ENCODE measurements at places on chromosomes 4 and X.
A peak's percentile ranks its signal among the peaks of the same experiment; 100 is the strongest.

GRCh38 chrX:133776072-133776471 lies 209.3 kb downstream of the GPC3 start:
- peak; percentile 3 for DNase-seq

- peak; percentile 71 for DNase-seq
These were observed 669 bp downstream of the IRF2 start for GRCh38 chr4:184473499-184474262.

DNA sequence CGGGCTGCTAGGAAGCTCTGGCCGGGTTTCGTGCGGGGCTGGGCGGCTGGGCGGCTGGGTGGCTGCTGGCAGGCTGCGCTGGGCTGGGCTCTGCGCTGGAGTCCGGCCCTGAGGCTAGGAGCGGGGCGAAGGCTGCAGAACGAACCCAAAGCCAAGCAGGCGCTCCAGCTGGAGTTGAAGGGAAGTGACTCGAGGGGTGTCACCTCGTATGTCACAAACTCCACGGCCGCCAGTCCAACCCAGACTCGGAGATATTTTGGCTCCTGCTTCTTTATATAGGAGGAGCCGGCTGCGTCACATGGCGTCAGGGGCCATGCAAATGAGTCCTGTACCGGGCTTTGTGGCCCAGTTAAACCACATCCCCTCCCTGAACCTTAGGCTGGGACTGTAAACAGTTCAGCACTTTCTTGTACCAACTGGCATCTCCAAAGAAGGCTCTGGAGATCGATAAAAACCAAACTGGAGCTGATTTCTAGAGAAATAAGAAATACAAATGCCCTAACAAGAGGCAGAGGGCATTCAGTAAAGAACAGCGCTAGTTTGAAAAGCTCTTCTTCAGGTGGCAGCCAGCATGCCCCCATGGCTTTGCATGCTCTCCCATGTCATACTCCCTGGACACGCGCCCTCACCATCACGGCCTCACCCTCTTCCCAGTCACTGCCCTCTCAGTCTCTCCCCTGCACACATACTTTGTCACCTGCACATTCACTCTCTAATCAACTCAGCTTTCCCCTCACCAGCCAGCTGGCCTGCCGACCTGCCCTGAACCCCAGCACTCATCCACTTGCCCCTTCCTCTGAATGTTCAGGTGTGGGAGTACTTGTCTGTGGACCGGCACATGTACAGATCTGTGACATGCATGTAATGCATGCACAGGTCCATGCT lies 58.5 kb downstream of the TSC22D3 start:
- peak; percentile 80 for DNase-seq

- no peak for DNase-seq
These were observed 42.1 kb downstream of the RBMX2 start for GRCh38 chrX:130443875-130444274.

DNA sequence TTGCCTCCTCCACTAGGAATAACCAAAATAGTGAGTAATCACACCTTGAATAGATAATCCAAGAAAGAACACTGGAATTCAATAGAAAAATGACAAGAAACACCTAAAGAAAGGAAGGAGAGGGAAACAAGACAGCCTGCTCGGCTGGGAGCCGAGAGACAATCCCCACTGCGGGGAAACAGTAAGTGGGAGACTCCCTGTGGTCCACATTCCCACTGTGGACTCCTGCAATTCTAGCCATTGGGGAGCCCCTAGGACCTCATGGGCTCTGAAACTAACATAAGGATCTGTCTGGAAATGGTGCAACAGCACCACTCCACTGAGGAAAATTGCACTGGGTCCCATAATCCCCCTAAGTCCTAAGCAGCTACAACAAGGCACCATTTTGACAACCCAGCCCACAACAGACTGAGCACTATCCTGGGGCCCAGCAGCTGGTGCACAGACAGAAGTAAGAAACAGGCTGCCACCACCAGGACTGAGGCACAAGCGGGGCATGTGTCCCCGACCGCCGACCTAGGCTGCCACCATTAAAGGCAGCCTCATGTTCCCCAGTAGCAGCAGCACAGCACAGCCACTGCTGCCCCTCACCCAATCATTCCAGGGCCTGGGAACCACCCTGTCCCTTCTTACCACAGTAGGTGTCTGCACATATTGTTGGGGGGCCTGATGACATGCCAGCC lies 14.2 kb downstream of the LRBA start:
- no peak for DNase-seq

DNA sequence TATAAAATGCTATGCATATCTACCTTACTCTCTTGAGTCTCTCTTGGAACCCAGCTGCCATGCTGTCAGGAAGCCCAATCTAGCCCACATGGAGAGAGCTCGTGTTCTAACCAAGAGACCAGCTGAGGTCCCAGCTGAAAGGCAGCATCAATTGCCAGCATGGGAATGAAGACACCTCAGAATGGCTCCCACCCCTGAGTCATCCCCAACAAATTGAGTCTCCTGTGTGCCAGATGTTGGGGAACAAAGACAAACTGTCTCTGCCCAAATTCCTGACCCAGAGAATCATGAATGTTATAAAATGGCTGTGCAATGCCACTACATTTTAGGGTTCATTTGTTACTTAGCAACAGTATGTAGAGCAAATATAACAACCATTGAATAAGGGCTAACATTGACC lies 105.2 kb upstream of the STX18 start:
- DNase-seq = no peak

DNA sequence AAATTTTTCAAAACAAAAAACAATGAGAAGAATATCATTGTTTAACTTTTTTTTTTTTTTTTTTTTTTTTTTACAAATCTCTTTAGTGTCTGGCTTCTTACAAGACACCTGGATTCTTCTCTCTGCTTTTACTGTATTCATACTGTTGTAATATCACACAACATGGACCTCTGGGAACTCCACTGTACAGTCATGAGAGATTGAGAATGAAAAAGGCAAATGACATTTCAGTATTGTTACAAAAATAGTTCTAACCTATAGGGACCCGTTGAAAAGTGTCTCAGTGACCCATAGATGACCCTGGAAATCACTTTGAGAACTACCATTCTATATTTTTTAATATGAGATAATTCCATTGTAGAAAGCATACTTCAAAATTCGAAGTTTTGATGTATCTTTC lies 124.4 kb downstream of the SLIT2 start:
- no peak for DNase-seq

DNA sequence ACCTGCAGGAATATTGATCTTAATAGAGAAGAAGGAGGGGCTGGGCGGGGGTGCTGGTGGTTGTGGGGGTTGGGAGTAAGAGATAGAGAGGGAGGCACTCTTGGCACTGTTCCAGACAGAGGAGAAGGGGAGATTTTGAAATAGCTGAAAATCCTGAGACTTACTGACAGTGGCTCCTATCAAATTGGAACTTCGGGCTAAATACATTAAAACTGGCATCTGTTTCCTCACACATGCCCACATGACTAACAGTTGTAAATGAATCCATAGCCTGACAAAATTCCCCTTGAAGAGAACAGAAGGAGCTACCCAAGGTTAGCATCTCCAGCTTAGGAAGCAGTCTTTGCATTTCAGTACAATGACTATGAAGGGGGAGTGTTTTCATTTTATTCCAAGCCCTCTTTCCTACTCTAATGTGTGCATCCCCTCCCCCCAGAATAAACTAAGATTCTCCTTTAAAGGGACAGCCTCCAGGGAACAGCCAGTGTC lies 1.4 kb downstream of the DCX start:
- no peak for DNase-seq

GRCh38 chrX:69146739-69147138 lies 18.5 kb downstream of the PJA1 start:
- no peak for DNase-seq

GRCh38 chr4:151407466-151408379 lies 1.3 kb upstream of the FHIP1A start:
- DNase-seq = no peak

- DNase-seq = peak; percentile 31
These were observed 58.1 kb downstream of the MAML3 start for GRCh38 chr4:140095694-140096482.

DNA sequence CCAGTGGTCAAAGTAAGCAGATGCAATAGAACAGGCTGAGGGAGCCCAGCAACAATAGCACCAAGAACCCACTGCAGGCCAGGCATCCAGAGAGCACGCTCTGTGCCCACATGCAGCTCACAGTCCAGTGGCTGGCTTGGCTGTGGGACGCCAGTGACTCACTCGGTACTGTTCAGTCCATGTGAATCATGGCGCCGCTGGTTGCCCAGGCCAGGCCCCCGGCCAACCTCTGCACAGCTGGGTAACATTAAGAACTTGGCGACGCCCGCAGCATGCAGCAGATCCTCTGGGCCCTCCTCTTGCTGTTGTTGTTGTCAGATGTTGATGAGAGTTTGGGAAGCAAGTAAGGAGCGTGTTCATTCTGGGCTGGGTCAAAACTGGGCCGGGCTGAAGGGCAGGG lies 60.5 kb downstream of the MSX1 start:
- DNase-seq = peak; percentile 83

GRCh38 chr4:169658975-169659715 lies 38.8 kb downstream of the CLCN3 start:
- DNase-seq = no peak

DNA sequence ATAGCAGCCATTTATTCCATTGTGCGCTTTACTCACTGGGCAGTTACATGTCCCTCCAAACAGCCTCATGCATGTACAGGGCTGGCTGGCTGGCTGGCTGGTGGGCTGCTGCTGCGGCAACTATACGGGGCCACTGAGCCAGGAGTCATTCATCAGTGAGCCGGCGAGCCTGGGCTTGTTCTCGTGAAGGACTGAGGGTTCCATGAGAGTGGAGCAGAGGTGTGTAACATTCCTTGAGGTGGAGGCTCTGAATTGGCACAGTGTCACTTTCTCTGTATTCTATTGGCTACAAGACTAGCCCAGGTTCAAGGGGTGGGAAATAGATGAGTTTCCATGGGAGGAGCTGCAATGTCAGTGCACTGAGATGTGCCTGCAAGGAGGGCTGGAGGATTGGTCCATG lies 89.1 kb downstream of the ARHGAP10 start:
- DNase-seq = no peak

GRCh38 chrX:18017411-18017810 lies 156.3 kb upstream of the RAI2 start:
- DNase-seq = no peak

- no peak for DNase-seq
These were observed 357.5 kb downstream of the RAPGEF2 start for GRCh38 chr4:159460371-159460770.

DNA sequence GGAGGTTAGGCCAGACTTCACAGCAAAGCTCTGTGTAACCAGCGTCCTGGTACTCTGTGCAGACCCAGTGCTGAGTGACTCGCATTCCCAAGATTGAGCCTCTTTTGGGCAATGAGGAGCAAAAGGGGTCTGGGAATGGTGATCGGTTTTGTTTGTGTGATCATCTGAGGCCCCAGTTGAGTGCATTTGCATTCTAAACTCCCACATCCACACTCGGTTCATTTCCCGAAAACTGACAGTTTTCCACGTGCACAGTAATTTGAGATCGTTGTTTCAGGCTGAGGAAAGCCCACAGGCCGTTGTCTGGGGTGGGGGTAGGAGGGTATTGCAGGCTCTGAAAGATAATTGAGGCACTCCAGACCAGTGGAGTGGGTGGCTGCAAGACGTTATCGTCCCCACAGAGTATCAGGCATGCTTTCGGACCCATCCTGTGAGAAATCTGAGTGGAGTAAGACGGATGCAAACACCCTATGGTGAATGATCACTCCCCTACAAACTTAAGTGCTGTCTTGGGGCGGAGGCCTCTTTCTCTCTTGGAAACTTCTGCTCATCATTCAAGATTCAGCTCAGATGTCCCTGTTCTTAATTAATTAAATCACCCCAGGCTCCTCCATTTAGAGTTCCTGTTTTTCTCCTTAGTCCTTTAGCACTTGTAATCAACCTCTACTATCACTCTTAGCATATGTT lies 96.1 kb downstream of the AFF1 start:
- peak; percentile 30 for DNase-seq

- DNase-seq = no peak
These were observed 8.2 kb downstream of the HPGDS start for GRCh38 chr4:94334476-94334875.

DNA sequence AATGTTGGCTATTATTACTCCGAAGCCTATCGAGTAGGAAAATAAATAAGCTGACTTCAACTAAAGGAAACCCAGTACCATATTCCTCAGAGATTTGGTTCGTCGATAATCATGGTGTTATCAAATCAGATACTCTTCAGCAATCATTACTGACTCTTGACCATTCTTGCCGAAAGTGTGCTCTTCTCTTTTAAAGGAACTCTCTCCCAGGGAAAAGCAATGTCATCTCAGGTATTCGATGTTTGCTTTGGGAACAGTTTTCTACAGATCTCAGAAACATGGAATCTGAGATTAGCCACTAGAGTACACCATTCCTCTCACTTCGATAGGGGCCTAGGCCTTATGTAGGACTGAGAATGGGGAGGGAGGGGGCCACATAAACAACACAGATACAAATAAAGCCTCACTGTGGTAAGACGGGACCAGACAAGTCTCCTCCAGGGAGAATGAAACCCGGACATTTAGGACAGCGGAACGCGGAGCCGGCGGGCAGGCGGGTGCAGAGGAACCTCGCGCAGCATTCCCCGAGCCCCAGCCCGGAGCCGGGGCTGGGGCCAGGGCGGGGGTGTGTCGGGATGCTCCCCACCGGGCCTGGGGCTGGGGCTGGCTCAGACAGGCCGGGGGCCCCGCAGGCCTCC lies 581 bp downstream of the DNAJB14 start:
- peak; percentile 66 for DNase-seq

DNA sequence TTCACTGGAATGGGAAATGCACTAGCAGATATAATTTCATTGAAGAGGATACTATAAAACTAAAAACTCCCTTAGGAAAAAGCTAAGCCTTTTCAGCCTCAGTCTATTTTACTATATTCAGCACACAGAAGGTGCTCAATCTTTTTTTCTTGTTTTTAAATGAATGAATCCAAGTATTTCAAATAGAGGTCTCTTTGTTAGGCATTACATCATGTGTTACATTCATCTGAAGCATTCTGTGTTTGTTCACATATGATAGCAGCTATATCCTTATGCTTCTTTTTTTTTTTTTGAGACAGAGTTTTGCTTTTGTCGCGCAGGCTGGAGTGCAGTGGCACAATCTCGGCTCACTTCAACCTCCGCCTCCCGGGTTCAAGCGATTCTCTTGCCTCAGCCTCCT lies 278.4 kb downstream of the CAMK2D start:
- no peak for DNase-seq

GRCh38 chr4:98722000-98722399 lies 63.6 kb upstream of the TSPAN5 start:
- DNase-seq = no peak

DNA sequence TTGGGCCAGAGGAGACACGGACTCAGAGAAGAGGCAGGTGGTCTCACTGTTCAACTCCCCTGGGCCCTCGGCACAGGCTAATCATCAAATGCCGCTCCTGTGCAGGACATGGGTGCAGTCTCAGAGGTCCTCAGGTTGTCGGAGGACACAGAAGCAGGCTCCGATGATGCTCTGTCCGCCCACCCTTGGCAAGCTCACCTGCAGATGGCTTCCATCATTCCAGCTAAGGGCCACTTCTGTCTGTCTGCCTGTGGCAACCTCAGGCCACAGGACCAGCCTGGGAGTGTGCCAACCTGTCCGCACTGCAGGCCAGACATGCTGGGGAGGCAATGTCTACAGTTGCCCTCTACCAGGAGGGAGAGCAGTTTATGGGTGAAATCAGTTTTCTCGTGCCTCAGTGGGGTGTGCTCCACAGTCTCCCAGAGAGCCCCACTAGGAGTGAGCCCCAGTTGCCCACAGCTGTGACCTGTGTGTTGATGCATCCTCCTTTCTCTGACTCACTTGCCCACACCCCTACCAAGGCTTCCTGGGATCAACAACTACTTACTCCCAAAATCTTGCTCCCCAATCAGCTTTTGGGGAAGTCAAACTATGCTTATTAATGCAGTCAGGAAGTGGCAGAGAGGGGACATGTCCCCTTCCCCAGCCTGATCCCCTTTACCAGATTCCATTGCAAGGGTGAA lies 55.9 kb downstream of the HTRA3 start:
- no peak for DNase-seq

All from GM03348 (cell line).